ENCODE measurements at places on chromosomes 2 and 18. TPM values are rescaled to one million over a fixed set of nuclear protein-coding genes. Genes with fewer than 3 reads are reported as not detected.
A peak's percentile ranks its signal among the peaks of the same experiment; 100 is the strongest.

DNA sequence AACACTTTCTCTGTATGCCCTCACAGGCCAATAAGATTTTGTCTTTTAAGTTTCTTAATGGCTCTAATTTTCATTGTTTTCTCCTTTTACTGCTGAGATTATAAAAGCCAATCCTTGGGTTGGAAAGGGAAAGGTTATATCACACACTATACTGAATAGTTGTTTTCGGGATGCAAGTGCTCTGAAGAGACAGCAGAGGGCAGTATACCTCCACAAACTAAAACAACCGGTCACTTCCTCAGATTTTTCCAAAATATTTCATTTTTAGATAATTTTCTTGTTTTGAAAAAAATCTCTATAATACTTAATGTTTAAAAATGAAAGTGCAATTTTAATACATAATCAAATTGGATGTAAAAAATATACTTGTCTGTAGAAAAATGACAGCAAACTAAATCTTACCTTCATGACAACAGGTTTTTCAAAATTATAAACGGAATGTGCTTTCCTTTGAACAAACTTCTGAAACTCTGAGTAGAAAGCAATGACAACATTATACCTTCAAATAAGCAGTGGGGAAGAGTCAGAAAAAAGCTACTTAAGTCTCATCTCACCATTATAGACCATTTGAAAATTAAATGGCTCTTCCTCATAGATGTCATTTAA, 82.7 kb downstream of the ORC4 start:
- H3K27ac ChIP-seq: no peak overlapping the region
- H3K27me3 ChIP-seq: no peaks in the 10 kb centered on the region
- peaks cover 14% of the 10 kb centered on the region for H3K36me3 ChIP-seq

DNA sequence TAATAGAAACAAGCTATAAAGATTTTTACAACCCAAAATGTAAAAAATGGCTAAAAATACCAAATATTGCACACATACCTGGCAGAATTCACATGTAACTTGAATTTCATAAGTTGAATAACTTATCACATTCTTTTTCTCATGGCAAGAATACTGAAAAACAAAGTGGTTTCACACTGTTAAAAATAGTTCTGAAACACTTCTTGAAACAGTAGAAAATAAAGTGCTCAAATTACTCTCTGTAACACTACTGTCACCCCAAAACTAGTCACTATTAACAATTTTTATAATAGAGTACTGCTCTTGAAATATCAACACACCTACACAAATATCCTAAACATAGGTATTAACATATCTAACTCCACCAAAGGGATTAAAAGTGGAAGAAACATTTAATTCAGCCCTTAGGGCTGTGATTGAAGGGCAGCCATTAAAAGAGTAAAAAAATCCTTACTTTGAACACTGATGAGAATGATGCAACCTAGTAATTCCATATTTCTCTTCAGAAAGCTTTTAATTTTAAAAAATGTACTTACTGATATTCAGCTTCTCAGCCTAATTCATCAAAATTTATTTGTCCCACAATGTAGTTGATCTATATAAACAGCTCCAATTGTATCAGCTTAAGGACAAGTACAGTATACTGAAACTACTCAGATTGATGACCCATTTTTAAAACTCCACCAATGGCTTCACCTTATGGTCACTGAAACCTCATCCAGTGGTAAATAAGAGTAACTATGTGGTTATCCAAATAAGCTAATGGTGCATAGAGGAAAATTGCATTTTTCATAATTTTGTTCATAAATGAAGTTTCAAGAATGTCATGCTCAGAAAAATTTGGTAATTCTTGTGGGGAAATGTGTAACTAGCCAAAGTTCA, 31.4 kb downstream of the ATF2 start:
- H3K4me3 ChIP-seq: no peak overlapping the region
- peaks cover 32% of the 10 kb centered on the region for H3K36me3 ChIP-seq
- no peak for DNase-seq

- no peak for DNase-seq
- no peak overlapping the region for H3K27ac ChIP-seq
- no peaks in the 10 kb centered on the region for H3K4me1 ChIP-seq
- no peaks in the 10 kb centered on the region for H3K27me3 ChIP-seq
- H3K36me3 ChIP-seq: no peaks in the 10 kb centered on the region
- H3K4me3 ChIP-seq: no peak overlapping the region
Observed at GRCh38 chr2:106695919-106696318, 190.0 kb downstream of the ST6GAL2 start.

- H3K27ac ChIP-seq: no peak overlapping the region
- peaks cover 24% of the 10 kb centered on the region for H3K4me1 ChIP-seq
- H3K4me3 ChIP-seq: no peak overlapping the region
- H3K36me3 ChIP-seq: no peaks in the 10 kb centered on the region
Observed at GRCh38 chr2:64274399-64275173, 130.4 kb upstream of the PELI1 start.

- peaks cover 3% of the 10 kb centered on the region for H3K36me3 ChIP-seq
- peak overlapping the region; percentile 90 for H3K4me3 ChIP-seq
- H3K27me3 ChIP-seq: no peaks in the 10 kb centered on the region
- peaks cover 50% of the 10 kb centered on the region for H3K4me1 ChIP-seq
- H3K27ac ChIP-seq: peak overlapping the region; percentile 63
Observed at GRCh38 chr2:227472265-227473121, 537 bp downstream of the AGFG1 start.

DNA sequence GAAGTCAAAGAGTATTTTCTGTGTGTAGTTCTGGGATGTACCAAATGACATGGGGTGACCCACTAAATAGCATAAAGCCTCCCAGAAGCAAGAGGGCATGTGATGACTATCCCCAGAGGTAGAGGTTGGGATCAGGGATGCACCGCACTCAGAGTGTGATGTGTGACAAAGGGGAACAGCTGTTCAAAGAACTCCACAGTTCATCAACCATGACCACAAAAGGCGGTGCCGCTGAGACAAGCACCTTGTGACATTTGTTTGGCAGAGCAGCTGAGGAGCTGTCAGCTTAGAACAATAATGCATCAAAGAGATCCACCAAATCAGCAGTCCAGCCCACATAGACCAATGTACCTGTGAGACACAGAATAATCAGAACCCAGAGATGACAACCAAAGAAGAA, 81.3 kb downstream of the VWC2L start:
- H3K4me3 ChIP-seq: no peak overlapping the region
- no peaks in the 10 kb centered on the region for H3K36me3 ChIP-seq
- H3K27ac ChIP-seq: no peak overlapping the region

Gene R3HDM1
- total RNA-seq: 66.5 TPM

Gene TSPYL6
- total RNA-seq: not detected

Gene ITGA6
- 8.4 TPM for total RNA-seq

Gene ING5
- 41.3 TPM for total RNA-seq
